ENCODE measurements at places on chromosomes 12 and 14.
A peak's percentile ranks its signal among the peaks of the same experiment; 100 is the strongest.

GRCh38 chr14:105151838-105152793 is 16.5 kb downstream of the JAG2 start:
- no peak for DNase-seq

GRCh38 chr12:59803735-59804134 is 207.9 kb downstream of the SLC16A7 start:
- DNase-seq = no peak

GRCh38 chr14:102840771-102841528 is 63.7 kb downstream of the TRAF3 start:
- DNase-seq = no peak

DNA sequence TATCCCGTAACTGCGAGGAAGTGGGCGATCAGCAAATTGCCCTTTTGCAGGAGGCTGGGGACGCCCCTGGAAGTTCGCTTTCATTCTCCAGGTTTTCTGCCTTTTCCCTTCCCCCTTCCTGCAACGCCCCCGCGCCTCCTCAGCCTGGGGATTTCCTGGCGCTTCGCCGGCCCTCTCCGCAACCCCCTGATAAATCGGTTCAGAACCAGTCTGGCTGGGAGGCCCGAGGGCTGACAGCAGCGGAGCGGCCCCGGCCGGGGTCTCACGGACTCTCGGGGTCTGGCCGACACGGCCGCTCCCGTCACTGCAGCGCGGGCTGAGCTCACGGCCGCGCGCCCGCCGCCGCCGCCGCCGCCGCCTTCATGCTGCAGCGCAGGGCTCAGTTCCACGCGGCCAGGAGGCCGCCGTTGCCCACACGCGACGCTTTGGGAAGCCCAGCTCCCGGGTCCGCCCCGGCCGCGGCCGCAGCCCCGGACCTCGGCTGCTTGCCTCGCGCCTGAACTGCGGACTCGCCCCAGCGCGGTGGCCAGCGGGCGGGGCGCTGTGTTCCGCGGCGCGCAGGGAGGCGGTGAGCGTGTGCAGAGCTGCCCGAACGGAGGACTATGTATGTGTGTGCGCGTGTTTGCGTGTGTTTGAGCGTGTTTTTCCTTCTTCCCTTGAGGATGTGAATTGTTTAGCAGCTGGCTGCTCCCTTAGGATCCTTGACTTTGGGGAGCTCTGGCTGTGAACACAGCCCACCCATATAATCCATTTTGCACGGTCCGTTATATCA is at the start of gene LRFN5:
TSS of gene LRFN5 (plus strand) at position 345 of the 772 bp plus-strand sequence.
- DNase-seq = no peak

GRCh38 chr12:69085852-69086251 is 152.9 kb upstream of the CPM start:
- DNase-seq = no peak

- DNase-seq = peak; percentile 21
Measured at GRCh38 chr12:130031571-130032189, 127.9 kb upstream of the TMEM132D start.

DNA sequence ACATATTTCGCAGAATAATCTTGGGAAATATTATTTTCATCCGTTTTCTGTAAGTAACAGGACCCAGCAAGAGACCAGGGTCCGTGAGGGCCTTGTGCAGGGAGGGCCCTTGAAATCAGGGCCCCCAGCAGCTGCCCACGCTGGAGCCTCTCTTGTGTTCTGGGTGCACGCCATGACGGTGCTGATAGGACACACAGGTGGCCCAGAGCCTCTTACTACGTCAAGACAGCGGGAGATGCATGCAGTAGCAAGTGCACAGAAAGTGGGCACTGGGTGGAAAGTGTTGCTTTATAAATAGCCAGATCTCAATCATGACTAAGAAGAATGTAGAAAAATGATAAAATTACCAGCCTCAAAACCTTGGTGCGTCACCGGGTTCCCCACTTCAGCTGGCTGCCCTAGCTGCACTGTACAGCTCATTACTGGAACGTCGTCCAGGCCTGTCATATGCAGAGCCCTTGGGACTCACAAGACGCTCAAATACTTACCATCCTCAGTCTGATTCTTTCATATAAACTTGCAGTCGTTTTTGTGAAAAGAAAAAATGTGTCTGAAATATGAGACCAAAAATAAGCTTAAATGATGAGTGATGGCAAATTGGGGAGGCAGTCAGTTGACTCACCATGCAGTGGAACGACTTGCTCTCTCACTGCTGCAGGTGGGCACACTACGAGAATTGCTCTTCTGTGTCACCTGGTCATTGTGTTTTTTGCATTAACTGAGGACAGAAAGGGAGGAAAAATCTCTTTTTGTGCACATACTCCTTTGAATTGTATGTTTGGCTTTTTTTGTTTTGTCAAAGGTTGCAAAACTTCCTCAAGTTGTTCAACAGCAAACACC is 68.2 kb downstream of the DDX51 start:
- DNase-seq = no peak

- no peak for DNase-seq
Measured at GRCh38 chr12:1590221-1590979, 4.0 kb downstream of the FBXL14 start.

DNA sequence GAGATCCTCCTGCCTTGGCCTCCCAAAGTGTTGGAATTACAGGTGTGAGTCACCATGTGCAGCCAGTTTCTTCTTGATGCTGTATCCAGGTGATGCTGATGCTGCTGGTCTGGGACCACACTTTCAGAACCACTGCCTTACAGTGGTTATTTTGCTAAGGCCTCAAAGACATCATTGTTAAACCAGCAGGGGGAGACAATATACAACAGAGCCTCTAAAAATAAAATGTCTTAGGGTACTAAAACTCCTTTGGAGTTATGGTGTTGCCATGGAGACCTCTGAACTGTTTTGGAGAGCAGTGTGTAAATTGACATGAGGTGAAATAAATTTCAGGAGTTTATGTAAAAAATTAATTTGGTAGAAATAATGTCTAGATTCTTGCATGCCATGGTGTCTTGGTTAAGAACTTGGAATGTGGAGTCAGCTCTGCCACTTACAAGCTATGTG is 1.1 kb upstream of the ARG2 start:
- DNase-seq = no peak

DNA sequence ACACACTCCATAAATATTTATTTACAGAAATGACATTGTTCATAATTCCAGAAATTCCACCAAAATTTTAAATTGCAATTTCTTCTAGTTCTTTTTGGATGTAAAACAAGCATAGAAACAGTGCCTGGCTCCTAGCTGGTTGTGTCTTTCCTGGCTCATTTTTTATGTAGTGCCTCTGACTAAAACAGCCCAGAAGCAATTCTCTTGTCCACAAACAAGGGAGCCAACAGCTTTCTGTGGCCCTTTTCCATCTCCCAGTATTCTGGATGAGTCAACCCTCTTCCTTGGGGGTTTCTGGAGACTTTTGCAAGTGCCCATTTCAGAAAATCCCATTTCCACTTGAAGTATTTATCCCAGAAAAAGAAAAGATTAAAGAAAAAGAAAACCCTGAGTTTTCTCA is 141.4 kb downstream of the PHLDA1 start:
- no peak for DNase-seq

DNA sequence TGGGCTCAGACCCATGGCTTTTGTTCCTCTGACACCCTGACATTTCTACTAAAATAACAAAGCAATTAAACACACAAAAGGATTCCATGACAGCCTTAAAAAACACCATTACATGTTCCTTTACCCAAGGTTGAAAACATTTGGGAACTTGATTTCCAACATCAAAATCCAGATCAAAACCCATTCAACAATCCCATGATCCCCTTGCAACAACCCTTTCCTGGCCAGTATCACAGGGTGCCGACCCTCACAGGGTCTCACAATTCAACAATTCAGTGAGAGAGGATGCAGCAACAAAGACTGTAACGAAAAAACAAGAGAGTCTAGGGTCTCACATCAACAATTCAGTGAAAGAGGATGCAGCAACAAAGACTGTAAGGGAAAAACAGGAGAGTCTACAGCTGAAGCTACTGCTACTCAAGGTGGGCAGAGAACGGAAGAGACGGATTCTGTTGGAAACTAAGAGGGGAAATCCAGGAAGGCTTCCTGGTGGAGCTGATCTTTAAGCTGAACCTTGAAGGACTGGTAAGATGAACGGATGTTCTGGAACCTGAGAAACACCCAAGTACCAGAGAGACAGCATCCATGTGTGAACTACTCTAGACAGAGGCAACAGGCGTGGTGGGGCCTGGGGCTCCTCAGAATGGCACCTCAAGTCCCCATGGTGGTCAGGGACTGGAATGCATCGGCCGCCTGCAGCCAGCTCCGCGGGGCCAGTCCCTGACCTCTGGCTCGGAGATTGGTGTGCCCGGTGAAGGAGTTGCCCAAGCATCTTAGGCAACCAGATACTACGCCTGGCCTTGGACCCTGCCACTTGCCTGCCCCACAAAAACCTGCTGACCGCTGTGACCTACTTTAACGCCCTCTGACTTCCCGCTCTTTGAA is 22.7 kb upstream of the ZFP36L1 start:
- no peak for DNase-seq

DNA sequence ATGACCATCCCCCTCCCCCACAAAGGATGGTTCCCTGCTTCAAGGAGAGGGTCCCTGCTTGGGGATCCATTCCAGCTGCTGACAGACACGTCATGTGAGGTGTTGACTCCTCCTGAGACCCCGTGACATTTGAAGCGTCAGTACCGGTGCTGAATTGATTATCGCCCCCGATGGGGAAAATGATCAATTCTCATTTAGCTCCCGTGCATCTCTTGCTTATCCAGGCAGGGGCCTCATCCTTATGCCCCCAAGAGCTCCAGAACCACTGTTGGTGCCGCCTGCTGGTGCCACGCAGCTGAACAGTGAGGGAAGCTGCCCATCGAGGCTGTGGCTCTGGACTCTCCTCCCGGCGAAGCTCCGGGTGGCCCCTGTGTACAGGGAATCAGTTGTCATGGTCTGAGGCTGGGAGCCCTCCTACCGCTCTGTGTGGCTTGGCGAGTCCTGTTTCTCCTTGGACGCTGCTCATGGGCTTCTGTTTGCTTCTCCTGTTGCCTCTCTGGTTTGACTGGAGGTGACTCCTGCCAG is 4.6 kb downstream of the KIF26A start:
- no peak for DNase-seq

DNA sequence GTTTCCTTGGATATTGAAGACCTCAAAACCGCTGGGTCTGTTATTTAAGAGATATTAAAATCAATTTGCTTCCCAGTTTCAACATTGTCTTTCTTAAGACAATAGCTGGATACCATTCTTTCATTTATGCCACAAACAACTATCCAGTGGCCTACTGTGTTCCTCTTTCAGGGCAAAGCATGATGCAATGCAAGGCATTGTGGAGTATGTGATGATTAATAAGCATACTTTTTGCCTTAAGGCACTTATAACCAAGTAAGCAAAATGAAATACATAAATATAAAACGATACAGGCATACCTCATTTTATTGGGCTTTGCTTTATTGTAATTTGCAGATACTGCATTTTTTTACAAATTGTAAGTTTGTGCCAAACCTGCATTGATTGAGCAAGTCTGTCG is 45.5 kb downstream of the SCN8A start:
- no peak for DNase-seq

DNA sequence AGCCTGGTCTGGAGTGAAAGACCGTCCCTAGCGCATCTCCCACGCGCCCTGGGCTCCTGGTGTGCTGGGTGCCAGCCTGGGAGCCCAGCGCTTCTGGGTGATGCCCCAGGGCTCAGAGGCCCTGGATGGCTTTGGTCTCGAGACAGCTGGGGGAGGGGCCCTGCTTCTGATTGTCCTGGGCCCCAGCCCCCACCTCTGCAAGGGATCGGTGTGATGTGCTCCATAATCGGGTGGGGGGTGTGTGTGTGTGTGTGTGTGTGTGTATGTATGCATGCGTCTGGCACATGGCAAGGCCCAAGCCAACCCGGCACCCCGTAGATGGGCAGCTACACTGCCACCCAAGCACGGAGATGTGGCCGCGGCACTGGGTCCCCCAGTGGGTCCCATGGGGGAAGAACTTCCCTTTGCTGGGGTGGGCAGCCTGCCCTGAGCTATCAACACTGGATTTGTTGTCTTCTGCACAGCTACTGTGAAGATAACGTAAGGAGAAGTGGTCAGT is 3.1 kb downstream of the ZBTB42 start:
- DNase-seq = no peak

DNA sequence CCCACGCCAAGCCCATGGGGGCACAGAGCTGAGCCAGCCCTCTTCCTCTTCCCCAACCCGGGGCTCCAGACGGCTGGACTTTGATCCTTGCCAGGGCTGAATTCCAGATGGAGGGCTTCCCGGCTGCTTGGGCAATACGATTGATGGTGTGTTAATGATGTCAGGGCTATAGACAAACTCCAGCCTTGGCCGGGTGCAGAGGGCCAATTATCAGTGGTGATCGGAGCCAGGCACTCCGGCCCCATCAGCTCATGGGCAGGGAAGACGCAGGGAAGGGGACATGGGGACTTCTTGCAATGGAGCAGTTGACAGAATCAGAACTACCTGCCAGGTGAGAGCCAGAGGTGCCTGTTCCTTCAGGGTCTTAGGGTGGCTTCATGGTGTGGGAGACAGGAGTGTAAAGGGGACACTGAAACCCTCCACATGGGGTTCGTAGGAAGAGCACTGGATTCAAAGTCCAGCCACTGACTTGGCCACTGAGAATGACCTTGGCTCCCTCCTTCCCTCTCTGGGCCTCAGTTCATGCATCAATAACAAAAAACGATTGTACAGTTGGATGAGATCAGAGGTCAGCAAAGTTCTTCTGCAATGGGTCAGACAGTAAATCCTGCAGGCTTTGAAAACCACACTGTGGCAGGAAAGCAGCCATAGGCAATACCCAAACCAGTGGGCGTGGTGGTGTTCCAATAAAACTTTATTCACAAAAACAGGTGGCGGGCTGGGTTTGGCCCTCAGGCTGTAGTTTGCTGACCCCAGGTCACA is 333.7 kb downstream of the MED13L start:
- no peak for DNase-seq

GRCh38 chr12:94379479-94380113 is 80.1 kb downstream of the CEP83 start:
- DNase-seq = no peak

DNA sequence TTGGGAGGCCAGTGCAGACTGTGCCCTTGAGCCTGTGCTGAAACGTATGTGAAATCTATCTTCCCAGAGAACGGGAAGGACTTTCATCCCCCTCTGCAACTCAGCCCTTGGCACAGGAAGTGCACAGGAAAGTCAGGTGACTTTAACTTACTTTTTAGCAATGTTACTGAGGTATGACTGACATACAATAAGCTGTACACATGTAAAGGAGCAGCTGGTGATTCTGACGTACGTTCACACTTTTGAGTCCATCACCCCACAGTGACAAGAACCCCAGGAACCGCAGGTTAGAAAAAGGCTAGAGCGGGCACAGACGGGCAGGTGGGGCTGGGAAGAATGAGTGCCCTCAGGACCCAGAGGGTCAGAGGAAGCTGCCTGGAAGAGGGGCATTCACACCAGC is 48.0 kb downstream of the ARL6IP4 start:
- no peak for DNase-seq

All from stimulated activated CD8-positive, alpha-beta memory T cell treated with anti-CD3 and anti-CD28 coated beads, Interleukin-12 subunit alpha, Interleukin-12 subunit beta, amount 100 ng/mL, for 1 hour (primary cell).